ENCODE measurements at places on chromosomes 11 and 22. TPM values are rescaled to one million over a fixed set of nuclear protein-coding genes. Genes with fewer than 3 reads are reported as not detected.

- H3K4me3 ChIP-seq = no peak overlapping the region
- H3K4me1 ChIP-seq = peaks cover 20% of the 10 kb centered on the region
- H3K36me3 ChIP-seq = no peaks in the 10 kb centered on the region
- no peak for DNase-seq
Observed at GRCh38 chr11:128179039-128179438, 408.3 kb downstream of the ETS1 start.

GRCh38 chr11:104956528-104956927 lies 11.8 kb downstream of the CASP4 start:
- no peak for DNase-seq
- no peaks in the 10 kb centered on the region for H3K27me3 ChIP-seq
- peaks cover 12% of the 10 kb centered on the region for H3K4me1 ChIP-seq
- H3K36me3 ChIP-seq = peaks cover 79% of the 10 kb centered on the region
- H3K4me3 ChIP-seq = no peak overlapping the region

The PLAAT4 gene
- total RNA-seq = 97.5 TPM

DNA sequence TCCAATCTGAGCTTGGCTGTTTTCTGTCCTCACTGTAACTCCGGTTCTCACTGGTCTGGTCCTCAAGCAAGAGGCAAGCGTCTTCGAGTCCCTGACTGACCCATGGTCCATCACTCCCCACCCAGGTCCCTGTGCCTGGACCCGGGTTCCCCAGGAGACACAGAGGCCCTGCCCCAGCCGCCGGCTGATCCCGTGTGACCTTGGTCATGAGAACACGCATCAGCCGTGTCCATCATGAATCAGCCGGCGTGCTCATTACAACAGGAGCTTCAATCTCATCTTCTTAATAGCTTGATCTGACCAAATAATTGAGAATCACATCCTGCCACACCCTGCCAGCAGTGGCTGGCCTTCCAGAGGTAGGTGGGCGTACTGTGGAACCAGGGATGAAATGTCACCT lies 545.1 kb downstream of the BRD1 start:
- H3K27ac ChIP-seq = no peak overlapping the region
- no peak overlapping the region for H3K4me3 ChIP-seq
- H3K36me3 ChIP-seq = no peaks in the 10 kb centered on the region
- DNase-seq = no peak
- H3K4me1 ChIP-seq = no peaks in the 10 kb centered on the region

DNA sequence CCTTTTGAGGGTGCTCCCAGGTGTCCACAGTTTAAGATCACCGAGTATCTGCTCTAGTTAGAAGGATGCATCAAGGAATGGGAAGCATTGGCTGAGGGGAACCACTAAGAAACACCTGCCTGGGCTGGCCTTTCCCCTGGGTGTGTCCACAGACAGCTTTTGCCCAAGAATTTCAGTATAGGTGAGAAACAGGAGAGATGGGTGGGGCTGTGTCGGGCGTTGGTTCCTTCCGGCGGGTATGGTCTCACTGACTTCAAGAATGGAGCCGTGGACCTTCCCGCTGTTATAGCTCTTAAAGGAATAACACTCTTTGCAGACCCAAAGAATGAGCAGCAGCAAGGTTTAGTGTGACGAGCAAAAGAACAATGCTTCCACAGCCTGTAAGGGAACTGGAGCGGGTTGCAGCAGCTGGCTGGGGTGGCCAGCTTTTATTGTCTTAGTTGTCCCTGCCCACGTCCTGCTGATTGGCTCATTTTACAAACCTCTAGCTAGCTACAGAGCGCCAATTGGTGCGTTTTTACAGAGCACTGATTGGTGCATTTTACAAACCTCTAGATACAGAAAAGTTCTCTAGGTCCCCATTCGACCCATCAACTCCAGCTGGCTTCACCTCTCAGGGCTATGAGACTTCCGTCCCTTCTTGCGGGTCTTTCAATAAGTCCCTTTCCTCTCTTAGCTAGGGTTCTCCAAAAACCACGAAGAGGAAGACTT lies 2.4 kb downstream of the FADS1 start:
- peak overlapping the region; percentile 97 for H3K27ac ChIP-seq
- H3K36me3 ChIP-seq = peaks cover 54% of the 10 kb centered on the region
- peak overlapping the region; percentile 98 for H3K4me3 ChIP-seq
- peaks cover 23% of the 10 kb centered on the region for H3K4me1 ChIP-seq

DNA sequence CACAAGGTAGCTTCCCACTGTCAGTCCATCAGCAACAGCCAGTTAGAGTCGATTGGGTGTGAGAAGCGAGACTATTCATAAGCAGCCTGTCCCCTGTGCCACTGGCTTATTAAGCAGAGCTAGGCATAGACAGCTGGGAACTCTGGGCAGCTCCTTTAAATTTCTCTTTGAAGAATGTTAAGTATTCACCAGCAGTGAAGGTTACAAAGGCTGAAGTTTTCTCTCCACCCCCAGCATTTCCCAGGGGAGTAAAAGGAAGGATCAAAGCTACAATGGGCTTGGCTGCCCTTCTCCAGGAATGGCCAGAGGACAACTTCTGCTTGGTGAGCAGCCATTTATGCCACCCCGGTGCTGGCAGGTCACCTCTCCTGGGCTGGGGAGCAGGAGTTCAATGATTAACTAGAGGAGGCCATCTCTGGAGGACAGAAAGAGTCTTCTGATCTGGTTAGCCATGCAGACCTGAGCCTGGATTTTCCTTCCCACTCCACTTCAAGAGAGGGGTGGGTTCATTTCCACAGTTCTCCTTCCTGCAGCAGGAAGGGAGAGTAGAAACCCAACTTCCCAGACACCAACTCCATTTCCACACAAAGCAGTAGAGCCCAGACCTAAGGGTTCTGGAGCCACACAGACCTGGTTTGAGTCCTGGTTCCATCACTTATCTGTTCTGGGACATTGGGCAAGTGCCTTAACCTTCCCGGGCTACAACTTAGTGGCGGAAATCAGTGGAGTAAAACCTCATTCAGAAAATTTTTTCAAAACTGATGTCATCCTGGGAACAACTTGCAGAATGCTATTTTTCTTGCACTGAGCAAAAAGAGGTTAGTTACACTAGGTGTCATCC lies 22.6 kb downstream of the POU2AF3 start:
- no peak overlapping the region for H3K27ac ChIP-seq
- no peak overlapping the region for H3K4me3 ChIP-seq
- DNase-seq = no peak
- H3K27me3 ChIP-seq = peaks cover 17% of the 10 kb centered on the region
- H3K36me3 ChIP-seq = no peaks in the 10 kb centered on the region
- no peaks in the 10 kb centered on the region for H3K4me1 ChIP-seq

The DAGLA gene
- 0.05 TPM for total RNA-seq

DNA sequence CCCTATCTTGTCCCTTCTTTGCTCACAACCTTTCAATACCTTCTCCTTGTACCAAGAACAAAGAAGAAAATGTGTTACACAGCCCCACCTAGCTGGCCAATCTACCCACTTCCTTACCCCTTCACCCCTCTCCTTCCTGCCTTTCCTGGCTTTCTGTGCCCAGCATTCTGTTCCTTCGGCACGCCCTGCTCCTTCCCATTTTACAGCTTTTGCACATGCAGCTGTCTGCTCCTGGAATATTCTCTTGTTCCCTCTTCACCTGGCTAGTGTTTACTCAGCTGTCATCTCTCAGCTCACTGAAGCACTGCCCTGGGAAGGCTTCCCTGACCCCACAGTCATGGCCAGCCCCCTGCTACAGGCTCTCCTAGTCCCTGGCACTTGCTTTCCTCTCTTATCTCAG lies 30.7 kb downstream of the SERPINH1 start:
- peaks cover 12% of the 10 kb centered on the region for H3K4me1 ChIP-seq
- DNase-seq = no peak
- peaks cover 8% of the 10 kb centered on the region for H3K27me3 ChIP-seq
- no peaks in the 10 kb centered on the region for H3K36me3 ChIP-seq
- H3K27ac ChIP-seq = no peak overlapping the region

DNA sequence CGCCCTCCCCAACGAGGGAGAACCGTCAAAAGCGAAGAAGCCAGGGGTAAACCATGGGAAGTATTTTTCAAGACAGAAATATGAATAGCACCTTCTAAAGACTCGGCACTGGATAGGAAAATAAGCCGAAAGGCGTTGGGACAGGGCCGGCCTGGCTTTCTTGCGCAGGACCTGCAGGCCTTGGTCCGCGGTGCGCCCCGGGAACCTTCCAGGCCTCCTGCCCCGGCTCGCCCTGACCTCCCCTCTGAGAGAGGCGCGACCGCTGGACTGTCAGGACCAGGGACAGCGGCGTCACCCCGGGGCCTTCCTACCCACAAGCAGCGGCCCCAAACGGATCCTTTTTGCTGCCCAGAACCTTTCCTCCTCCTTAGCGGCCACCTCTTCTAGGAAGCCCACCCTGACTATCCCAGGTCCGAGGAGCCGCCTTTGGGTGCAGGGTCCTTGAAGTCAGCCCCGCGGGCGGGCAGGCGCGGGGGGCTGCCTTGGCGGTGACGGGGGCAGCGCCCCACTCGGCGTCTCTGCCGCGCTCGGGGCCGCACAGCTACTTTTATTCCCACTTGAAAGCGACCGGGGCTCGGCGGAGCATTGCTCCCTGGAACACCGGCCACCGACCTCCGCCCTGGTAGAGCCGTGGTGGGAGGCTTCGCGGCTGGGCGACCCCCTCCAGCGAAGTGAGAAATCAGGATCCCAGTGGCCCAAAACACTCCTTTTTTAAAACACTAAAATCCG lies 650 bp upstream of the MAPK11 start:
- peaks cover 8% of the 10 kb centered on the region for H3K27me3 ChIP-seq
- H3K4me3 ChIP-seq = peak overlapping the region; percentile 64
- DNase-seq = peak; percentile 85
- H3K4me1 ChIP-seq = peaks cover 28% of the 10 kb centered on the region

The RIMBP3C gene
- total RNA-seq = 0.08 TPM
